ENCODE measurements at places on chromosomes 13 and 19.

GRCh38 chr13:25886438-25887214, 165.2 kb downstream of the SHISA2 start:
- no peak for DNase-seq

DNA sequence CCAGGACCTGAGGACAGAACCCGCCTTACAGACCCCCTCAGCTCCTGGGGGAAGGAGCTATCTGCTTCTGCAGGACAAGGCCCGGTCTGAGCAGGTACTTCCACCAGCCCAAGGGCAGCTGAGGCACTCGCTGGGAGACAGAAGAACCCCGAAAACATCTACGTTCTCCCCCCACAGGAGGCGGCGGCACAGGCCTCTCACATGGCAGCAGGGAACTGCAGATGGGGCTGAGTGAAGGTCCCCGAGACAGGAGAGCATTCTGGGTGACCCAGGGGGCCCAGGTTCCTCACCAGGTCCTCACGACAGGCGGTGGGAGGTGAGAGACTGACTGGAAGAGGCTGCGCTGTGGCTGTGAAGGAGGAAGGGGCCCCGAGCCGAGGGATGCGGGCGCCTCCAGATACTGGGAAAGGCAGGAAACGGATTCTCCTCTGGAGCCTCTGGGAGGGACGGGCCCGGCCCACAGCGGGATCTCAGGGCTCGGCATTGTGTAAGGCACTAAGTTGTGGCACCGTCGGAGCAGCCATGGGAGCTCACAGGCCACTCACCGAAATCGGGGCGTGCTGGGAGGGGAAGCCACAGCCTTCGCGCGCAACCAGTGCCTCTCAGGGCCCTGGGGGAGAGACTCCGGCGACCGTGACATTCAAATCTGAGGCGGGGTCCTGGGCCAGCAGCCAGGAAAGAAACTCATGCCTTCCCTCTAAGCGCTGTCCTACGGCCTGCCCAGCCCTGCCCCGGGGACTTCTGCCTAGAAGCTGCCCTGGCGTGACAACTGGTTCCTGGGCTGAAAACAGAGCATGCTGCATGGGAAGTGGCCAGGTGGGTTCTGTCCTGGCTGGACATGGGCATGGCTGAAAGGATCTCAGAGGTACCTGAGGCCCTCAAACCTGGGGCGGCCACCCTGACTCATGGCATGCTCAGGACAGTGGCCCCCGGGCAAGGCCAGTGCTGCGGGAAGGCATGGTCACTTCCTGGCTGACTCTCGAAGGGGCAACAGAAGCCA, 14.0 kb downstream of the RPL36 start:
- no peak for DNase-seq

GRCh38 chr13:83162493-83162892, 719.8 kb downstream of the SLITRK1 start:
- no peak for DNase-seq

DNA sequence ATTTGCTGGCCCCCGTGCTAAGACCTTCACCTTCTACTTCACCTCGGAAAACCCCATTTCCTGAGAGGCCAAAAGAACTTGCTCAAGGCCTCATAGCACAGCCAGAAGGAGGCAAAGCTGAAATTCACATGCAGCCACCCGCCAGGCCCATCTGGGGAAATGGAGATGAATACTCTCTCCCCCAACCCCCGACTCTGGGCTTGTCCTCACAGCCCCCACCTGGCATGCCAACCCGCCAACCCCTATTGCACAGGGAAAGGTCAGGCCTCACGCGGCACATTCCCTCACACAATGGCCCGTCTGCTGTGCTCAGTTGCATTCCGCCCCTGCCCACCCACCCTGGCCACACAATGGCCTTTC, 3.2 kb downstream of the PRX start:
- DNase-seq = no peak

- no peak for DNase-seq
These were observed 840 bp upstream of the CCNA1 start for GRCh38 chr13:36431204-36432105.

DNA sequence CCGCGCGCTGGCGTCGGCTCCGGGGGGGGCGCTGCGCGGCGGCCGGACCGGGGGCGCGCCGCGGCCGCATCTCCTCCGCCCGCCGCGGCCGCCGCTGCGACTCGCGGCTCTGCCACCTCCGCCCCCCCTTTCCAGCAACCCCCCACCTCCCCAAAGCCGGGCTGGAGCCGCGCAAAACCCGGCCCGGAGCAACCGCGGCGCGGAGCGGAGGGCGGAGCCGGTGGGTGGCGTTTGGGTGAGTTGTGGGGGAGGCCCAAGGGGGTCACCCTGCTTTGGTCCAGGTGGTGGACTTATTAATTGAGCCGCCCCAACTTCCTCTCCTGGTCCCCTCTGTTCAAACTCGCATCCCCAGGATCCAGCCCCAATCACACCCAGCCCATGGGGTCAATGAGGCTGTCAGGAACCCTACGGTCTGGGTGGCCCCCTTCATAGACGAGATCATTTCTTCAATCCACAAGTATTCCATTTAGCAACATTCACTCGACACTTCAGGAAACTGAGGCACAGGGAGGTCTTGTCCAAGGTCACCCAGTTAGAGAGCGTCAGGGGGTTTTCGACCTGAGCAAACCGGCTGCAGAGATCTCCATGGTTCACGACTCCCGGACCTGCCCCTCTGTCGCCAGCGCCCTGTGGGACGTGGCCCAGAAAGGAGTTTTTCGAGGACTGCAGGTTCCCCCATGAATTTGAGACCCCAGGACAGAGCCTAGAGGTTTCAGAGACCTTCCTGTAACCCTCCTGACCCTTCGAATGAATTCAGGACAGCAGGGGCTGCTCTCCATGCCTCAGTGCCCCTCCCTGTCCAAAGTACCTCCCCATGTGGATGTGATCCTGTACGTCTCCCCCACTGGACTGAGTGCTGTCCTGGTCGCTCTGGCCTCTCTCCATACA, 22.4 kb upstream of the SEMA6B start:
- DNase-seq = no peak

- DNase-seq = no peak
These were observed 51.1 kb downstream of the MLLT1 start for GRCh38 chr19:6228551-6229215.

- no peak for DNase-seq
These were observed 90.2 kb upstream of the RNF113B start for GRCh38 chr13:98267080-98267912.

- DNase-seq = no peak
These were observed 169.0 kb upstream of the UFM1 start for GRCh38 chr13:38180670-38181069.

GRCh38 chr19:3573858-3574637, 1.3 kb downstream of the HMG20B start:
- DNase-seq = no peak

- DNase-seq = no peak
These were observed 1.4 kb downstream of the MATK start for GRCh38 chr19:3784607-3785450.

DNA sequence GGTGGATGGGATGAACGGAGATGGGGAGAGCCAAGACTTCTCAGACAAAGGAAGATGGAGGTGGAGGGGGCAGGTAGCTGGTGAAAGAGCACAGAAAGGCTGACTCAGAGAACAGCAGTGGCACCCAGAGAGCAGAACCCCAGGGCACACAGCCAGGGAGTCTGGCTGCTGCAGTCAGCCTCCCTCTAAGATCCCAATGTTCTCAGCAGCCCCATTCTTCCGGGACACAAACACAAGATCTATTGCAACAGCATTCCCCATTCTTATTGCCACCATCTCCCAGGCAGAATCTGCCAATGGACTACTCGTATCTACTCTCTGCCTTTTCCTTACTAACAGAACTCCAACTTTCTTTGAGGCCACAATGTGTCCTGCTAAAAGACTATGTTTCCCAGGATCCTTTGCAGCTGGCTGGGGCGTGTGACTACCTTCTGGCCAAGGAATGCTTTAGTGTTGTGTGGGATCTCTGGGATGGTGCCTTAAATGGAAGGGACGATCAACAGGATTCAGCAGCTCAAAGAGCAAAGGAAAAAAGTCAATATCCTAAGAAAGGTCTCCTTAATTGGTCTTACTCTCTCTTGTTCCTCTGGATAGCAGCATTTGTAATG, 7.5 kb downstream of the THAP8 start:
- DNase-seq = no peak

GRCh38 chr13:94520001-94520400, 40.5 kb upstream of the DCT start:
- no peak for DNase-seq

GRCh38 chr13:75836441-75836840, 200.3 kb downstream of the LMO7 start:
- no peak for DNase-seq

GRCh38 chr13:103556681-103557080, 490.5 kb upstream of the SLC10A2 start:
- no peak for DNase-seq

- no peak for DNase-seq
These were observed 548.5 kb upstream of the SLC10A2 start for GRCh38 chr13:103614761-103615160.

All from HS-27A (cell line).